ENCODE measurements at places on chromosomes 4 and X.
A peak's percentile ranks its signal among the peaks of the same experiment; 100 is the strongest.

GRCh38 chr4:42410446-42410845, 13.2 kb downstream of the SHISA3 start:
- DNase-seq = no peak

- DNase-seq = no peak
Observed at GRCh38 chr4:90181644-90182043, 54.5 kb downstream of the CCSER1 start.

DNA sequence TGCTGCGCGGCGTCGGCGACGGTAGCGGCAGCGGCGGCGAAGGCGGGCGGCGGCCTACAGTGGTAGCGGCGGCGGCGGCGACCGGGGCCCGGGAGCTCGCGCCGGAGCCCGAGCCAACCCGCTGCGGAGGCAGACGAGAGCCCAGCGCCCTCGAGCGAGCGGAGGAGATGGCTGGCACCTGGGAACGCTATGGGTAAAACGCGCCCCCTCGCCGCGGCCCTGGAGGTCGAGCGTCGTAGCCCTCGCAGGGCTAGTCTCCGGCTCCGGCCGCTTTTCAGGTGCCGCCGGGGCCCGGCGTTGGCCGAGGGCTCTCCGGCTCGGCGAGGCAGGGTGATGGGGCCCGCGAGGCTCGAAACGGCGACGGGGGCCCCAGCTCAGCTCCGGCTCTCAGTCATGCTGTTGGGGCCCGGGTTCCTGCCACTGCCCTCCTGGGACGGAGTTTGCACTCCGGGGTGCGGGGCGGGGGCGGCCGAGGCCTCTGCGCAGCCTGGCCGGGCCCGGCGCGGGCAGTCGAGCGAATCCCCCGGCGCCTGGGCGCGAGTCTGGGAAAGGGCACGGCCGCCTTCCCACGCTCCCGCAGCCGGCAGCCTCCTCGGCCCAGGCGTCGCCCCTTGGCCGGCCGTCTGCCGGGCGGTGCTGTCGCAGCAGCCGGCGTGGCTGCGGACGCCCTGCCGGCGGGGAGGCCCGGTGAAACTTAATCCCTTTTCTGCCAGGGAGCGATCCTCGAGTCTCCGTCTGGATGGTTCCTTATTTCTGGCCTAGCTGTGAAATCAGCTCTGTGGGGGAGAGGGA, 768 bp downstream of the MID2 start:
- DNase-seq = peak; percentile 37

DNA sequence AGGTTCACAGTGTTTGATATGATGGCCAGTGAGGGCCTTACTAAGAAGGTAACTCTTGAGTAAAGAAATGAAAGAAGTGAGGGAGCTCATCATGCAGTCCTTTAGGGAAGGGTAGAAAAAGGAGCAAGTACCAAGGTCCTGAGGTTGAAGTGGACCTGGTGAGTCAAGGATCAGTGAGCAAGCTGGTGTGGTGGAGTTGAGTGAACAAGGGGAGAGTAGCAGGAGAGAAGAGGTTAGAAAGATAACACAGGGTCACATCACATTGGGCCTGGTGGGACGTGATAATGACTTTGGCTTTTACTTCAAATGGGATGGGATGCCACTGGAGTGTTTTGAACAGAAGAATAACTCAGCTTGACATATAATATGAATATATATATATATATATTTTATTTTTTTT, 44.7 kb downstream of the OSTC start:
- no peak for DNase-seq

DNA sequence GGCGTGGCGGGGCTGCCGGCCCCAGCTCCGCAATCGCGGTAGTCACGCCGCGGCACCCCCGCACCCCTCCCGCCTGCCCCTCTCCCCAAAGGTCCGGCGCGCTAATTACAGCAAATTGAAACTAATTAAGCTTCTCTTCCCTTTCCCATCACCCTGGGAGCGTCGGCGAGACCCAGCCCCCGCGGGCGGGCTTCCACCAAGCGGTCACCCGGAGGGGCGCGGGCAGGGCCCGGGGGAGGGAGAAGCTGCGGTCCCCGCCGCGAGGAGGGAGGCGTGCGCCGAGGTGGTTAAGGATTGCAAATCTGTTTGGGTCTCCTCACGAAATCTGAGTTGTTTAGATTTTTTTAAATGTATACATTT, 13.1 kb downstream of the ARX start:
- no peak for DNase-seq

- no peak for DNase-seq
Observed at GRCh38 chr4:100649417-100649816, 131.6 kb upstream of the EMCN start.

DNA sequence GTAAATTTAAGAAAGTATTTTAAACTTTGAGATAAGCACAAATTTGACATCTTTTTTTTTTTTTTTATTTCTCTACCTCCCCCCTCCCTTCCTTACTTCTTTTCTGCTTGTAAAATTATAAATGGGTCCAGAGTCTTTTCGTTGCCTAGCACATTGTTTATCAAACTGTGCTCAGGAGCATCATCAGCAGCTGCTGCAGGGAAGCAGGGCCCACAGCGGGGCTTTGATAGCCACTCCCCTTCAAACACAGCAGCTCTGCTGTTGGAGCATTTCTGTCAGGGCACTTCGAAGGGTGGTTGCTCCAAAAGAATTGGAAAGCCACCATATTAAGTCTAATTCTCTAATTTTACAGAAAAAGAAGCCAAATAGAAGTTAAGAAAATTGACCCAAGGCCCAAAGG, 588.3 kb downstream of the SPRY1 start:
- DNase-seq = no peak

- no peak for DNase-seq
Observed at GRCh38 chrX:108270739-108271396, 167.4 kb downstream of the COL4A6 start.

DNA sequence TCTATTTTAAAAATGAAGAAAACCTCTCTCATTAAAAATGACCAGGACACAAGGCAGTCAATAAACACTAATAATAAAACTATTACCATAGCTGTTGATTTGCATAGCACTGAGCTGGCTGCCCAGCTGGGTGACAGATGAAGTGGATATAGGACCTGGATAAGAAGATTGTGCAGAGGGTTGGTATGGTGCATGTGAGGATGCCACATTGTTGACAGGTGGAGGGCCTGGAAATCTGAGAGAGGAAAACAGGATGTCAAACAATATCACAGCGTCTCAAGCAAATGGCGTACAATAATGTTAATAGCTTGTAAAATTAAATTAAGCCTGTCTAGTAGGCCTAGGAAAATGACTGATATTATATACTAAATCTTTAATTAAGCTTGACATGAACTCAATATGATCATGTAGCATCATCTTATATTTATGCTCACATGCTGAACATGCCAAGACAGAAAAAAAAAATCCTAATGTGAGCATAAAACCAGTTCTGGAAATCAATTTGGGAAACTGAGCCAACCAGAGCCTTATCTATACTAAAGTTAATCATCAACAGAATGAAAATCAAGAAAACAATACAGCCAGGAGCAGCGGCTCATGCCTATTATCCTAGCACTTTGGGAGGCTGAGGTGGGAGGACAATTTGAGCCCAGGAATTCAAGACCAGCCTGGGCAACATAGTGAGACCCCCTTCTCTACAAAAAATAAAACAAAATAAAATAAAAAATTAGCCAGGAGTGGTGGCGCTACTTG, 18.6 kb downstream of the SEC24D start:
- no peak for DNase-seq

DNA sequence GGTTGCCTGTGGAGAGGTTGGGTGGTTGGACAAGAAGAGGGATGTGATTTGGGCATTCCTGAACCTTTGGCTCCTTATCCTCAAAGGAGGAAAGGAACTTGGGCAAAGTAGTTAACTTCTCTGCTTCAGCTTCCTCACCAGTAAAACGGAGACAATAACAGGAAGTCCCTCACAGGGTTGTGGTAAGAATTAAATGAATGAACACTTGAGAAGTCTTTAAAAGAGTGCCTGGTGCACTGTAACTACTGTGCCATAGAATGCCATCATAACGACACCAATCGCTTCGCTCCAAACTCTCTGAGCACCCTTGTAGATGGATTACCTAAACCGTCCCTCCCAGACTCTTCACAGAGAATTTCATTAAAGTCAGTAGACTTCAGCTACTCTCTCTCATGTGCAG, 10.5 kb downstream of the ZCCHC18 start:
- DNase-seq = no peak

Measured in suppressor macrophage treated with lipopolysaccharide for 4 hours (primary cell).